Right ventricle myocardium superior (tissue), 1 donor: ENCODE measurements at places on chromosomes 13 and 19.
A peak's percentile ranks its signal among the peaks of the same experiment; 100 is the strongest.

DNA sequence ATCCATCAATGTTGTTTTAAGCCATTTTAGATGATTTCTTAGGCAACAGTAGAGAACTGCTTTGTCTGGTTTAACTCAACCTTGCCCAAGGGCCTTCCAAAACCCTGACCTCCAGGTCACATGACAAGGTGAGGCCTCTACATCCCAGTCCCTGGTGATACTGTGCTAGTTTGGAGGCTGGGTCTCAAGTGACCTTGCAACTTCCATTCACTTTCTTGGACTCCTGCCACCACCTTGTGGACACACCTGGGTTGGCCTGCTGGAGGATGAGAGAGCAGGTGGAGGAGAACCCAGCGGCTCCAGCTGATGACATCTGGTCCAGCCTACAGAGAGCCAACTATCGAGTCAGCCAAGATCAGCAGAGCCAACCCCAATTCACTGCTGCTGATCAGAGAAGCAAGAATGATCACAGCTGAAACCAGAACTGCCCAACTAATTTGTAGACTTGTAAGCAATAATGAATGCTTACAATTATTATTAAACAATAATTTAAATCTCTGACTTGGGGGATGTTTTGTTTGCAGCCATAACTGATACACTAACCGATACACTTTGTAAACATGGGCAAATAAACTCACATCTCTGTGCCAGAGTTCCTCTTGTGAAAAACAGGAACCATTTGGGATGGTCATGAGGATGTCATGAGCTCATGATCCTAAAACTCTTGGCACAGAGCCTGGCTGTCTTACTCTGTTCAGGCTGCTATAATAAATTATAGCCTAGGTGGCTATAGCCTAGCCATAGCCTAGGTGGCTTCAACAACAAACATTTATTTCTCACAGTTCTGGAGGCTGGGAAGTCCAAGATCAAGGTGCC, 11.5 kb downstream of the FAM187B start:
- no peak for DNase-seq

GRCh38 chr13:94327318-94327717, 152.2 kb downstream of the DCT start:
- DNase-seq = no peak

GRCh38 chr13:29817604-29818378, 32.6 kb downstream of the UBL3 start:
- no peak for DNase-seq

DNA sequence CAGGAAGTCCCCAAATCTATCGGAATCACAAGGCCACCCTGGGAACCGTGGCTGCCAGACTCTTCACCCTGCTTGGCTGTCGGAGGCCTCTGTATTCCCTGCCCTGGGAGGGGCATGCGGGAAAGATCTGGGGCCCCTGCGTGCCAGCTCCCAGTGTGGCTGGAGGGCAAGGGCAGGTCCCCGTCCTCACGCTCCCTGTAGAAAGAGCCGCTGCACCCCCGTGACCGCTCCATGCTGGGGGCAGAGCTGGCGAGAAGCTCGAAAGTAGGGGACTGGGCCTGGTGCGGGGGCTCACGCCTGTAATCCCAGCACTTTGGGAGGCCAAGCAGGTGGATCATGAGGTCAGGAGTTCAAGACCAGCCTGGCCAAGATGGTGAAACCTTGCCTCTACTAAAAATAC, 208.4 kb upstream of the SOX1 start:
- DNase-seq = no peak

- no peak for DNase-seq
Measured at GRCh38 chr13:73870036-73870741, 264.0 kb downstream of the KLF12 start.

DNA sequence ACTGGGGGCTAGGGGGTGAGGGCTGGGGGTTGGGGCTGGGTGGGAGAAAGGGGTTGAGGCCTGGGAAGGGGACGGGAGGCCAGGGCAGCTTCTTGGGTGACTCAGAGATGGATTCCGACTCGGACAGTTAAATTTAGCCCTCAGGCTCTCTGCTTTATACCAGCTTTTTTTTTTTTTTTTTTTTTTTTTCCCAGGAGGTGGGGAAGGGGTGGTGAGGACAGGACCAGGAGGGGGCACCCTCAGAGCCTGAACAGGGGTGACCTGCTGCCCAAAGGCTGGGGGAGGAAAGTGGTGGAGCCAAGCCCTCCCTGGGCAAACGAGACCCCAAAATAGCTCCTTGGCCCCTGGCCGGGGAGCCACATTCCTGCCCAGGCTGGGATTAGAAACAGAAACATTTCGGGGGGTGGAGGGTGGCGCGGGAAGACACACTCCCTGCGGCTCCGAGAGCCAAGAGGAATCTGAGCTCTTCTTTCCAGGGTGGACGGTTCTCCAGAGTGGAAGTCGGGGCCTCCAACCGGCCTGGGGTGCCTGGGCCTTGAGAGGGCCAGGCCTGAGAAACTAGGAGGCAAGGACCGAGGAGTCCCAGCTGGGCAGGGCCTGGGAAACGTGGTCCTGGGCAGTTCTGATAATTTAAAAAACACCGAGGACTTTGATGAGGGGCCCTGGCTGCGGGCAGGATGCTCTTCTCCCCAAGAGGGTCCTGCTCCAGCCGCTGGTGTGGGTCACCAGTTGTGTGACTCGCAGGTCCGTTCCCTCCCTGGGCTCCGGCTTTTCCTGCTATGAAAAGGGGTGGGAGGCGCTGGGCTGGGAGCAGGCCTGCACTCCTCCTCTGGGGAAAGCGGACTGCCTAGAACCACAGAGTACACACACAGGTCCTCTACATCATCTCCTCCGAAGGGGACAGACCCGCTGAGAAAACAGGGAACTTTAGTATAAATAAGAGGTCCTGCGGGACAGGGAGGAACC, 813 bp upstream of the DMPK start:
- peak; percentile 89 for DNase-seq

- DNase-seq = no peak
Measured at GRCh38 chr19:34588249-34588648, 88.7 kb downstream of the SCGB2B2 start.

DNA sequence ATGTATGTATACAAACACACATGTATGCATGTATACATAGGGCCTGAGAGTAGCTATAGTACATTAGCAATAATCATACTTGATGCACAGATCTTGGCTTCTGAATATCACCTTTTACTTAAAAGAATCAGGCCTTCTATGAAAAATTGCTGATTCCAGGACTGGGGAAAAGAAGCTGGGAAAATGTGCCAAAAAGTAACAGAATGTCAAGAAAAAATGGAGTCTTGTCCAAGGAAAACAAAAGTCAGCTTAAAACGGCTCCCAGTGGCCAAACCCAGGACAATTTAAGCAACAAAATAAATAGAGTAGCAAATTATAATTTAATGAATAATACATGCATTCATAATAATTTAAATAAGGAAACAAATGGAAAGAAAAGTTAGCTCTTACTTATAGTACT, 2104.9 kb downstream of the PCDH9 start:
- no peak for DNase-seq

- DNase-seq = no peak
Measured at GRCh38 chr13:65882810-65883209, 1347.3 kb downstream of the PCDH9 start.

DNA sequence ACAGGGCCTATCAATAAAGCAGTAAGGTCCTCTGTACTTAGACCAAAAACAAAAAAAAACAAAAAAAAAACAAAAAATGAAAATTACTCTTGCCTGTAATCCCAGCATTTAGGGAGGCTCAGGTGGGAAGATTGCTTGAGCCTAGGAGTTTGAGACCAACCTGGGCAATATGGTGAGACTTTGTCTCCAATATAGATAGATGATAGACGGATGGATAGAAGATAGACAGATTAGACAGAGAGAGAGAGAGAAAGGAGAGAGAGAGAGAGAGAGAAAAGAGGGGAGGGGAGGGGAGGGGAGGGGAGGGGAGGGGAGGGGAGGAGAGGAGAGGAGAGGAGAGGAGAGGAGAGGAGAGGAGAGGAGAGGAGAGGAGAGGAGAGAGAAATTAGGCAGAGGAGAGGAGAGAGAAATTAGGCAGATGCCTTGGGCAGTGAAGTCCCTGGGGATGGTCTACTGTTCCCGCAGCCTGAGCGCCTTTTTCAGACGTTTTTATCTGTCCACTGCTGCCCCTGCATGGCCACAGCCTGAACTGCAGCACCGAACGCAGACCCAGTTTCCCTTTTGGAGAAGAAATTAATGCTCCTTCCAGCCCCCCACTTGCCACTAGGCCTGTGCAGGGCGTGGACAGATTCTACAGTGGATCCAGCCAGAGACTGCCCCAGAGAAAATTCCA, 9.8 kb upstream of the ZNF627 start:
- peak; percentile 85 for DNase-seq

GRCh38 chr19:48551437-48552302, at the start of gene SULT2B1:
Gene SULT2B1 (plus strand): TSS chr19:48552172. CDS start chr19:48552253, 81 bp downstream.
- DNase-seq = no peak

GRCh38 chr19:17420475-17420924, 653 bp downstream of the MVB12A start:
- peak; percentile 62 for DNase-seq

GRCh38 chr13:112928972-112929782, 39.8 kb upstream of the MCF2L start:
- DNase-seq = peak; percentile 53

DNA sequence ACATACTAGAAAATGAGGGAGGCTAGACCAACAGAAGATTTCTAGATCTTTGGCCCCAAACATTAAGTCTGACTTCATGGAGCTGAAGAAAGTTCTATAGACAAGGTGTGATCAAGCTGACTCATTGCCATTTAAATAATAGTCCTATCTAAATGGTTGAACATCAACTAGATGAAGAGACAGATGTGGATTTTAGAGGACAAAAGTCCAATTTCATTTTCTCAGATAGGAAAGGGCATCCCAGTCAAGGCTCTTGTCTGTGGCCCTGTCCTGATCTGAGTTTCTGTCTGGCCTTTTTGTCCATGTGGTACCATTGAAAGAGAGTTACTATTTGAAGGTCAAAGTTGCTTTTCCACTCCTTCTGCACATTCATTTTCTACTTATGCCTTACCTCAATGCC, 74.6 kb downstream of the MBNL2 start:
- no peak for DNase-seq

- DNase-seq = no peak
Measured at GRCh38 chr19:17254636-17255035, 8.9 kb upstream of the NR2F6 start.

DNA sequence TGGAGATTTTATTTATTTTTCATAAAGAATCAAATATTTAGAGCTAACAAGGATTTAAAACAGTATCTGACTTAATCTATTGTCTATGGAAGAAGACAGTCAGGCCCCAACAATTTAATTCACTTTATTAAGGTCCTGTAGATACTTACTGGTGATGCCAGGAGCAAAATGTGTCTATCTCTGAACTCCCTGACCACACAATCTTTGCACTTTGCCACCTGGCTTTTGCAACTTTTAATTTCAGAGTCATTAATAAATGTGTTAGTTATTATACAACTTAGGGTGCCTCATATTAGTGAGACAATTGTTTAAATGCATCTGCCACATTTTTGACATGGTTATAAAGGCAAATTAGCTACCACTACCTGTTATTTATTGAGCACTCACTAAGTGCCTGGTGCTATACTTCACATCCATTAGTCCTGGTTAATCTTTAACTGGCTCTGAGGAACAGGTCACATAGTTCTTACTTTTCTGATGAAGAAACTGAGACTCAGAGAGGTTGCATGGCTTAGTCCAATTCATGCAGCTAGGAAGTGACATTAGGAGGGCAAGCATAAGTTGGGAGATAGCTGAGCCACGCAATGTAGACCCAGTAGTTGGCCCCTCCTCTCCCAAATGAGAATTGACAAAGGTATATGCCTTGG, 297.9 kb downstream of the DCT start:
- no peak for DNase-seq

GRCh38 chr19:17393002-17393401, 994 bp downstream of the CCDC194 start:
- no peak for DNase-seq

- peak; percentile 74 for DNase-seq
Measured at GRCh38 chr19:17784201-17785008, 10.5 kb upstream of the B3GNT3 start.

DNA sequence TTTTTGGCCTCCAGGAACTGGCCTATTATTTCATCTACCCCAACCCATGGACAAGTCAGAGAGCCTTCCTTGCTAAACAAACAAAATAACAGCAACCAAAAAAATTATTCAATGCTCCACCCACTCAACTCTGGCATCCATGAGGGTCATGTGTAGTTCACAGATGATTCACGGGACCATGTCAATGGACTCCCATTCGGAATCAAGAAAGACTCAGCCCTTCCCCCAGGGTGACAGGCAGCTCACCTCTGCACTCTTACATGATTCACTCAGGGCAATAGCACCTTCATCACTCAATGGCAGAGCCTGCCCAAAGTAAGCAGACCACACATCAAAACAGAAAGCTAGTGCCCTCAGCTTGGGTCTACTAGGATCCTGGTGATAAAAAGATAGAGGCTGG, 14.3 kb upstream of the SCEL start:
- no peak for DNase-seq

- no peak for DNase-seq
Measured at GRCh38 chr13:44004878-44005277, 125.2 kb downstream of the LACC1 start.

GRCh38 chr13:57634839-57635165, 3.3 kb downstream of the PCDH17 start:
- DNase-seq = no peak

DNA sequence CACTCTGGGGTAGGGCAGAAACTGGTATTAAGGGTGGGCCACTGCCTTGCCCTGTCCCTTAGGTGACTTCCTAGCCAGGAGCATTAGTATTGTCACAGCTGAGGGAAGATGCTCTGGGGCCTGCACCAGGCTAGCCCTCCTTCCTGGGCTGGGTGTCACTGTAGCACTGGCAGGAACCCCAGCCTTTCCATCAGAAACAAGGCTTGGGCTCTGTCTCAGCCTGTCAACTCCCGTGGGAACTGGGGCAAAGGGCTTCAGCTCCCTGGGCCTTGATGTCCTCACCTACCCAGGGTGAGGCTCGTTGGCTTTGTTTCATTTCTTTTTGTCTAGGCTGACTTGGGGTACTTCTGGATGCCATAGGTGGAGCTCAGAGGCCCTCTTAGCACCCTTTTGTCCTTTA, 18.0 kb downstream of the PAF1 start:
- DNase-seq = no peak

GRCh38 chr13:37485756-37486155, 112.8 kb downstream of the POSTN start:
- no peak for DNase-seq

DNA sequence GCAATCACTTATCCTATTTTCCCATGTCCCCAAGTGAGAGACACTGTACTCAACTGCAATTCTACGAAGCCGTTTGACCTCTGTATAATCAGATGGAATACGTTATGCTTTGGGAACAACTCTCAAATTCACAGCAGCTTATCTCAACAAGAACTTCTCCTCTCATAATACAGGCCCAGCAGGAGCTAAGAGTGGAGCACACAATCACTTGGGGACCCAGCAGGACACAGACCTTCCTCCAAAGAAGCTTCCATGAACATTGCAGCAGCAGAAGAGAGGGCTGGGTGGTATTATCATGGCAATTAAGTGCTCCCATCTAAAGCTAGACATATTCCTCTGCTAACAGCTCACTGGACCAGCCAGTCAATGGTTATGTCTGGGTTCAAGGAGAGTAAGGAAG, 428.3 kb upstream of the MIR17HG start:
- DNase-seq = no peak

GRCh38 chr13:97600458-97601075, 166.6 kb downstream of the RAP2A start:
- no peak for DNase-seq
